NCI-H460 (cell line): ENCODE measurements at places on chromosomes 12 and 14. TPM values are rescaled to one million over a fixed set of nuclear protein-coding genes. Genes with fewer than 3 reads are reported as not detected.
A peak's percentile ranks its signal among the peaks of the same experiment; 100 is the strongest.

GRCh38 chr12:77104792-77105191, 39.4 kb upstream of the E2F7 start:
- no peak for DNase-seq

Gene HHIPL1
- total RNA-seq, result 0.84 and 1.0 TPM in 2 replicates

GRCh38 chr12:51950682-51951198, 759 bp upstream of the ACVR1B start:
- no peak for DNase-seq

DNA sequence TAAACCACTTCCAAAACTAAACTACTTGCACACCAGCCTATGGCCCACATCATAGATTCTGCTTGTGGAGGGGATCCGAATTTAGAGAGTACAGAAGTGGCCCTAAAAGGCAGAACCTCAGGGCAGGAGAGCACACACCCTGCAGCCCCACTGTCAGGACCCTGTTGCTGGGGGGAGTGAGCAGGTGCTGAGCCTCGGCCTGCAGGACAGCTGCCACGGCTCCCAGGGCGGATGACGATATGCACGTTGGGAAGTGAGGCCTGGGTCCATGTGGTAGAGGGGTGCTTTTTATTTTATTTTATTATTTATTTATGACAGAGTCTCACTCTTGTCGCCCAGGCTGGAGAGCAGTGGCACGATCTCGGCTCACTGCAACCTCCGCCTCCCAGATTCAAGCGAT, 73.5 kb downstream of the TNFAIP2 start:
- DNase-seq, result no peak

GRCh38 chr12:131203666-131204415, 250.1 kb downstream of the ADGRD1 start:
- DNase-seq, result no peak

- no peak for DNase-seq
These were observed 151.4 kb downstream of the SLC35F4 start for GRCh38 chr14:57714487-57714931.

Gene AKAP5
- total RNA-seq, result 0.12 and 0.22 TPM in 2 replicates

DNA sequence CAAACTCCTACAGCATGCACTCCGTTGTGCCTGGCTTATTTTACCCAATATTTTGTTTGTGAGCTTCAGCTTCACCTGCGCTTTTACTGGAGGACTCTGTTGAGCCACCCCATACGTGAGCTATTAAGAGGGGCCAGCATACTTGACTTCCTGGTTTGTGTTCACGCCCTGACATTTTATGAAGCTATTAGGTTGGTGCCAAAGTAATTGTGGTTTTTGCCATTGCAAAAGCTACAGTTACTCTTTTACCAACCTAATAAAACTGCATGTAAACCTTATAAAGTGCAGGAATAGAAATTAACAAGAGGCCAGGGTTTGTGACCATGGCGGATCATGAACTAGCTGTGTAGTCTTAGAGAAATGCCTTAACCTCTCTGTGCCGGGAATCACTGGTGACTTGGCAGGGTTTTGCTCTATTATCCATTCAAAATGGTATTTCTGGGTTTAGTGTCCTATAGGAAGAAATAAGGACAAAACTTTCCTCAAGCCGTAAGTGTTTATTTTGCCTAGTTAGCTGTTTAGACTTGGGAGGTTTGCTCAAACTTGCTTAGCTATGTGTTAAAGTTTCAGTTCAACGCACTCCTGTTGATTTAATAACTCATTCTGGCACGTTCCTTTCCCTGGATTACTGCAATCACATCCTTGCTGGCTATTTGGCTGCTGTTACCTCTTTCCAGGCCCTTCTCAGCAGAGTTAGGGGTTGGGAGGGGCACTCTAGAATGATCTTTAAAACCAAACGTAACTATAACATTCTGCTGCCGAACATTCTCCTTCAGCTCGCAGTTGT, 1027.6 kb downstream of the BCL11B start:
- DNase-seq, result no peak

DNA sequence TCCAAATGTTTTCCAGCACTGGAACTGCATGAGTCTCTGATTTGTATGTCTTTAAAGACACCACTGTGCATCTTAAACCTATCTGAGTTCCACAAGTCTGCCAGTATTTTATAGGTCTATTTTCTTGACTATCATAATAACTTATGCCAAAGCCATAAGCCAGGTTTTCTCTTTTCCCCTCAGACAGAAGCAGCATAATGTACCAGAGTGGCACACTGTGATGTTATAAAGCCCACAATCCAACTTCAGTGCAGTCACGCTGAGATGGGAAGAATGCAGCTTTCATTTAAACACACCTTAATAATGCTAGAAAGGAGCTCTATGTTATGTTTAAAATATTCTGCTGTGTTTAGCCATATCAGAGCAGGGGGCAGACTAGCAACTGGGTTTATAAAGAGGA, 923.3 kb downstream of the DIO2 start:
- DNase-seq, result no peak

DNA sequence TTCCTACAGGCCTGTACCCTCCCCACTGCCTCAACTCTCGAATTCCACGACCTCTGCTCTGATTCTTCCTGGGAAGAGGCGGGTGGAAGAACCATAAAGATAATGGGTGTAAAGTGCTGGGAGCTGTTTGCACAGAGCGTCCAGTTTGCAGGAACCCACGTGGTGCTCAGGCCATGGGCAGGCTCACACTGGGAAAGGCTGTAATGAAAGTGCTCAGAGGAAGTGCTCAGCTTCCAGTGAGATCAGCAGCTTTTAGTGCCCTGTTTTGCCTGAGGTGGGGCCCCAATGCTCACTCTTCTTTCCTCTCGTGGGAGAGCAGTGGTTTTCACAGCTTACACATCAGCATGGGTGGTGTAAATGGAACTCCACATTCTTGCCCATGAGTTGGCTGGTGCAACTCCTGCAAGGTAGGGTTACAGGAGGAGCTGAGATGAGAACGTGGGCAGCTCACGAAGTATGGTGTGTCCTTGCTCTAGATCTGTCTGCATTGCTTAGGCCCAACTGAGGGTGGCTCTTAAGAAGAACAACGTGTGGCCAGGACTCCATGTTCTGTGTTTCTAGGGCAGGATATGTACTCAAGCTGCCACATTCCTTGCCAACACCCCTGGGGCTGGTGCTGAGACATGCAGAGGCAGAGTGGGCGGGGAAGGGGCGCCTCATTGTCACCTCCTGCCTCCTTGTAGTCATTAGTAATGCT, 2.9 kb downstream of the TMEM63C start:
- DNase-seq, result no peak

DNA sequence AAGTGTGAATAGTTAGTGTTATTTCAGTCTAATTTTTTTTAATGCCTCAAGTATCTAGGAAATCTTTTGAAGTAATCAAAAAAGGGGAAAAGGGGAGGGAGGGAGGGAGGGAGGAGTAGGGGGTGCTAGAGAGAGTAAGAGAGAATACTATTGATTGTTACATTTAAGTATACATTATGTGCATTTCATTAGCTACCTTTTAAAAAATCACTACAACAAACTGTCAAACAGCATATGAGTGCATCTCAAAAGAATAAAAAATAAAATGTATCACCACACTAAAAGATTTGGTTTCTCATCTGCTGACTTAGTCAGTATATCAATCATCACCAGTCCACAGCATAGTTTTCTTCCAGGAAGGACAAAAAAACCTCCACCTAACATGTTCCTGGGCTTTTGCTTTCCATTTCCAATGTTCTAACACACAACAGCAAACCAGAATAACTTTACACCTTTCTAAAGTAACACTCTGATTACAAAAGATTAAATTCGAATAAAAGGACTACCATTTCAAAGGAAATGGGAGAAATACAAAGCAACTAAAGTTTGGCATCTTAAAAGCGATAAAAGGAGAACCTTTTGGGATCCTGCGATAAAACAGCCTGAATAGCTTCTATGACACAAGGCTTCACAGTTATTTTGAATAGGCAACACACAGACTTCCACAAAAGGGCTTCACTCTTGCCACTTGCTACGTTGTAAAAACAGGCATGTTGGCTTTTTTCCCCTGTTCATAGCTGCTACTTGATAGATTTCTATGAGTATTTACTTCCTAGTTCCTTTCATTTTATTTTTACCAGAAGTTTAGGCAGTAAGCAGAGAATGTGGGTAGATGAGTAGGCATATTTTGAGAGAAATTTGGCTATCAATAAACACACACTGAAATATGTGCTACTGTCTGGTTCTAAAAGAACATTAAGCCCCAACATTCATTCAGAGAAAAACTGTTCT, 160.9 kb downstream of the EPS8 start:
- no peak for DNase-seq

- peak; percentile 4 for DNase-seq
These were observed 21.0 kb upstream of the RNASE2 start for GRCh38 chr14:20934148-20934762.

GRCh38 chr12:47410862-47411261, 295.0 kb downstream of the RPAP3 start:
- DNase-seq, result no peak

DNA sequence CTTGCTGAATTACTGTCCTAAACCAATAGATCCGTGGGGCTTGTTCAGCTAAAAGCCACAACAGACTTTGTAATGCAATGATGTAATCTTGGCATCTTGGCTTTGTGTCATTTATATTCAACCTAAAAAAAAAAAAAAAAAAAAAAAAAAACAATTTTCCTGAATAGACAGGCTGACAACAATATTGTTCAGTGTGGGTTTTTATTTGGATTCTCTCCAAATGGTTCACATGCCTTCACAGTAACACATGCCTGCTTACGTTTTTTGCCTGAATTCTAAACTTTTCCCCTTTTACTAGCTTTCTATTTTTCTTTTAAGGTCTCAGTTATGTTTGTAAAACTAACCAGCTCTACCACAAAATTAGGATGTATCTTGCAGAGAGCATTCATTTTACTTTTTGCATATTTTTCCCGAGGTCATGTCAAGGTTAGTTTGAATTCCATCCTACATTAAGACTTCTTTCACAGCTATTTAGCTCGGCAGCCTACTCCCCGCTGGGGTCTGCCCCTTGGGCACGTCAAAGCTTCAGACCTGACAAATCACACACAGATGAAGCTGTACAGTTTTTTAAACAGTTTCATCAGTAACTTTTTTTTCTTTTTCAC, 213.7 kb upstream of the NPAS3 start:
- no peak for DNase-seq

GRCh38 chr14:71193663-71194062, 286.4 kb downstream of the PCNX1 start:
- no peak for DNase-seq

GRCh38 chr12:51388846-51389245, 2.4 kb downstream of the GALNT6 start:
- no peak for DNase-seq

DNA sequence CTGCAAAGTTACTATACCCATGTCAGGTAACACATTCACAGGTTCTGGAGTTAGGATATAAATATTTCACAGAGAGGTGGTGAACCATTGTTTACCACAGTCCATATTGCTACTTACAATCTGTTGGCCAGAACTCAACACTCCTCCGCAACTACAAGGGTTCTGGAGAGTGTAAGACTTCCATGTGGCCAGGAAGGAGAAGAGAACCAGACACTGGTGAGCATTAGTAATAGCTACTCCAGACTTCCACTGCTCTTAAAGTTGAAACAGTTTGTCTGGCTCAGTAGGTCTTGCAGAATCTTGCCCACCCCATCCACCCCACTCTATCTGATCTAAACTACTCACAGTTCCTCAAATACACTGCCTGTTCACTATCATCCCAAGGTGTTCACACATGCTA, 369.6 kb downstream of the DUSP6 start:
- no peak for DNase-seq

- DNase-seq, result no peak
These were observed 177.0 kb downstream of the C12orf75 start for GRCh38 chr12:105507311-105508038.

GRCh38 chr14:51575349-51576116, 76.2 kb upstream of the FRMD6 start:
- DNase-seq, result no peak

Gene KCNH3
- total RNA-seq, result 0.32 and 0.49 TPM in 2 replicates

GRCh38 chr14:96424109-96424989, 32.4 kb downstream of the AK7 start:
- DNase-seq, result peak; percentile 77

DNA sequence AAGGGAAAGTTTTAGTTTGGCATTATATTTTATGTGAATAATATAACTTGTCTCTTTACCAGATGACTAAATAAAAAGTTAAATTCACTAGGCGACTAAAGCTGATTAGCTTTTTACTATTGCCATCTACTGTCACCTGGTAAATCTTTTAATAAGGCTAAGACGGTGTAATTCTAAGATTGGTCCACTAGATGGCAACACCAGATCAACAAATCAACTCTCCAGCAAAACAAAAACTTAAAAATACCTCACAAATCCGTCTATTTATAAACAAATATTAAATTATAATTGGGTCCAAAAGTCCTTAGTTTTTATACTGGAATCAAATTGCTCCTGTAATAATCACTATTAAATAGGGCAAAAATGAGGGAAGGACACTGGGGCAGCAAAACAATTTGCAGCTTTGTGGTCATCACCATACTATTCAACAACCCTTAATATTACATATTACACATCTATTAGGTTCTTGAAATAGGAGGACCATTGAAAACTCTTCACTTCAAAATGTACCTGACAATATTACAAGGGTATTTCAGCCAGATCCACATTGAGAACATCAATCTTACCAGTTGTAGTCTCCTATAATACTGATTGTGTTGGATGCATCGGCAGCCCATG, 47.9 kb downstream of the GALC start:
- peak; percentile 50 for DNase-seq

DNA sequence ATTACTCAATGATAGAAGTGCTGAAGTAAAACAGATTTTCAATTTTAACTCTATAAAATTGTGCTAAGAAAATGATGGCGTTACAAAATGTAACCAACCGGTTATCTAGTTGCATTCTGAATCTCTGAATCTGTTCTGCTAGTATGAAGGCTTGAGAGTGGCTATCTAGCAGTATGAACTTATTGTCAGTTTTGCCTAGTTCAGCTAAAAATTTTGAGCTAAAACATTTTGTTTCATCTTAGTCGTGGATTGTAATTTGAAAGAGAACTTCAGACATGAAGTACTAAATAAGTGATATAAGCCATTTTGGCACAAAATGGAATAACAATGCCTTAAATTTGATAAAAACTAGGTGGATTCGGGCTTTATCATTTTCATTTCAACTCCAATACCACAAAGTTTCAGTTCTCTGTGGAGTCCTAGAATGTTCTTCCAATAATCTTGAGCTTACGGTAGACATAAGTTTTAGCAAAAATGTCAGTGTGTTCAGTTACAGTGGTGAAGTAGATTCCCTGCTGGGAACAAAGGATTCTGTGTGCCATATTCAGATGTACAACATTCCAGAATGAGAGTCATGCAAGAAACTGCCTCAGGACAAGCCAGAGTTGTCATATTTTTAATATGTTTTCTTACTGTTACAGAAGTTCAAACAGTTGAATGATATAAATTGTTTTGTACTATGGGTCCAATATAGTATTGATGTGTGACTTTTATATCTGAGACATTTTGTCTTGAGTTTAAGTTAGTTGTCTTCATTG, 28.1 kb downstream of the ATP6V1D start:
- DNase-seq, result no peak

DNA sequence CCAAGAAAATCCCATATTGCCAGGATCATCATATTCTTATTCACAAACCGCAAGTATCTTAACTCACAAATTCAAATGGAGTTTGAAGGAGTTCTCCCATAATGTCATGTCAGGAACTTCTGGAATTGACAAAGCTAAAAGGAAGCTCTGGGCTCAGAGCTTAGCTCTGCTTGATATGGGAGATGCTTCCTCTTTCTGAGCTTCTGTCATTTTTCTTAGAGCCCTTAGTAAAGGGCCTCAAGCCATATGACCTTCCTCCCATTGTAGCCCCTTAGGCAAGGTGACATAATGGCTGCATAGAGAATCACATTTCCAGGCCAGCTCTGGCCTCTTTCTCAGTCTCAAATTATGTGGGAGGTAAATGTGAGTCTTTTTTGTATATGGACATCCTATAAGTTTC, 40.9 kb downstream of the SLC4A8 start:
- DNase-seq, result no peak

GRCh38 chr14:72480464-72481243, 413.2 kb downstream of the DPF3 start:
- no peak for DNase-seq
